CD4-positive, alpha-beta T cell treated with Interleukin-4 for 1 hour (primary cell): ENCODE measurements at places on chromosomes 7 and 10.

GRCh38 chr10:131310142-131310541, 1.4 kb downstream of the TCERG1L start:
- no peak for DNase-seq

DNA sequence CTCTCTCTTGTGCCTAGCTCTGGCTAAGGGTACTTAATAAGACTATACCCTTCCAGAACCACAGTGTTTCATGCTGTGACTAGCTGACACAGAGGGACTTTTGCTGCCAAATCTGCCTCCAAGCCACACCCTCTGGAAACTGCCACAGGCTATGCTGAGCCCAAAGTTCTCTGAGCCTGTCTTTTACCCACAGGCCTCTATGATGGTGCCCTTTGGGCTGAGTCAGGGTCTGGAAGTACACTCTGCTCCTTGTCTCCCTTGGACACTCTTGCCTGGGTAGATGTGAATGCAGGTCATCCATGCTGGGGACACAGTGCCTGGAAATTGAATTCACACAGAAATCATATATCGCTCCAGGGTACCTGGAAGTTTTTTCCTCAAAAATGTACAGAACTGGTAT, 22.6 kb downstream of the DYDC1 start:
- no peak for DNase-seq

DNA sequence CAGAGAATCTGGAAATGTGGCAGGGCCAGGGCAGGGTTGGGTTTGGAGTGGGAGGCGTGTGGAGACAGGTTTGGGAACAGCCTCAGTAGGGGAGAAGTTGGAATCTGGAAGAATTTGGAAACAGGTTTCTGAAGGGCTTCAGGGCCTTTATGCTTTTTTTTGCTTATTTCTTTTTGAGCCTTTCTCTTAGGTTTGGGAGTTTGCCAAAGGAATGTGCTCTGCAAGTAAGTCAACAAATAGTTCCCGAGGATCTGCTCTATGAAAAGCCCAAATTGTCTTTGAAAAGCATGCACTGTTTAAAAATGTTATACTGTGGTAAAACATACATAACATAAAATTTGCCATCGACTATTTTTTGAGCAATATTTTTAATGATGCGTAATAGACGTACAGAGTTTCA, 86.7 kb upstream of the ADRB1 start:
- DNase-seq, result no peak

GRCh38 chr10:92027141-92027540, 103.6 kb downstream of the BTAF1 start:
- DNase-seq, result no peak

DNA sequence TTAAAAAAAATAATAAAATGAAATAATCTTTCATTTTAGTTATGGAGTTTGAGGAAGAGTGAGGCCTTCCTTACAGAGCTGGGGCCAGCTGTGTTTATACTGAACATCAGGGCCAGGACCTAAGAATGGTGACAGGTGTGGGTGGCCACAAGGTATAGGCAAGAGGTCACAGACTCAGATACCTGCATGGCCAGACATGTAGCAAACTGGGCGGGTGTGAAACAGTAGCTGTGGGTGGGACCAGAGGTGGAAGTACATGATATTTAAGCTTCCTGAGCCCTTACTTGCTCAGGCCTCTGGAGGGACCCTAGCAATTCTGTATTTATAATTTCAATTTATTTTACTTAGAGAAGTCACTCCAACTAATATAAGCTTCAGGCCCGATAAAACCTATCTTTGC, 27.7 kb upstream of the CAMK1D start:
- no peak for DNase-seq

GRCh38 chr7:104096683-104097082, 107.2 kb upstream of the RELN start:
- no peak for DNase-seq

DNA sequence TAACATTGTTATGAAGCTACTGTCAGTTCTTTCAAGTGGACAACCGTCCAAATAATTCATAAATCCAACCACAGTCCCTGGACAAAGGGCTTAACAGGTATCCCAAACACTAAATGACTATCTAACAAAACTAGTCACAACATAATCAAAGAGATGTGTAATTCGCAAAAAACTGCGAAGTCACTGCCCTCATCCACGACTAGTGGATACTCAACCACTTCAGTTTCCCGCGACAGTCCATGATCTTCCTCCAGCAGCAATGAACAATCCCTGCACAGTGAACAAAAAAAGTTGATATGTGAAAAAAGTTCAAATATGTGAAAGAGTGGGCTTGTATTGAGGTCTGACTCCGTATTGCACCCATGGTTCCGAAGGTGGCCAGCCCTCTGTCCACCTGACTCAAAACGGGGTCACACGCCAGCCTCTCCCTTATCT, 287 bp downstream of the DCLRE1A start:
- DNase-seq, result no peak
